ENCODE measurements at places on chromosomes 16 and 17. TPM values are rescaled to one million over a fixed set of nuclear protein-coding genes. Genes with fewer than 3 reads are reported as not detected.

CYBA gene
- 373 TPM for total RNA-seq

YBX2 gene
- not detected for total RNA-seq

PDILT gene
- not detected for total RNA-seq

CCL1 gene
- not detected for total RNA-seq

MYH1 gene
- total RNA-seq = not detected

KRTAP2-2 gene
- total RNA-seq = not detected

KATNIP gene
- total RNA-seq = 9.7 TPM

STAT3 gene
- 86.2 TPM for total RNA-seq

C16orf46 gene
- total RNA-seq = not detected

WNK4 gene
- 0.27 TPM for total RNA-seq

PLK1 gene
- 124 TPM for total RNA-seq

HAS3 gene
- 0.56 TPM for total RNA-seq

KCNJ12 gene
- total RNA-seq = 0.21 TPM

Data from GM12878 (cell line).